Panc1 (cell line): ENCODE measurements at places on chromosomes 1 and 21.

GRCh38 chr1:42003433-42003832 lies 84.7 kb upstream of the HIVEP3 start:
- no peak for DNase-seq

- peak; percentile 0 for DNase-seq
These were observed 114.0 kb upstream of the RAB4A start for GRCh38 chr1:229156872-229157271.

- no peak for DNase-seq
These were observed 18.8 kb downstream of the PPP1R12B start for GRCh38 chr1:202367271-202367670.

- DNase-seq = no peak
These were observed 11.1 kb upstream of the MSTO1 start for GRCh38 chr1:155598842-155599331.

GRCh38 chr1:219883400-219884332 lies 44.7 kb downstream of the SLC30A10 start:
- DNase-seq = no peak

DNA sequence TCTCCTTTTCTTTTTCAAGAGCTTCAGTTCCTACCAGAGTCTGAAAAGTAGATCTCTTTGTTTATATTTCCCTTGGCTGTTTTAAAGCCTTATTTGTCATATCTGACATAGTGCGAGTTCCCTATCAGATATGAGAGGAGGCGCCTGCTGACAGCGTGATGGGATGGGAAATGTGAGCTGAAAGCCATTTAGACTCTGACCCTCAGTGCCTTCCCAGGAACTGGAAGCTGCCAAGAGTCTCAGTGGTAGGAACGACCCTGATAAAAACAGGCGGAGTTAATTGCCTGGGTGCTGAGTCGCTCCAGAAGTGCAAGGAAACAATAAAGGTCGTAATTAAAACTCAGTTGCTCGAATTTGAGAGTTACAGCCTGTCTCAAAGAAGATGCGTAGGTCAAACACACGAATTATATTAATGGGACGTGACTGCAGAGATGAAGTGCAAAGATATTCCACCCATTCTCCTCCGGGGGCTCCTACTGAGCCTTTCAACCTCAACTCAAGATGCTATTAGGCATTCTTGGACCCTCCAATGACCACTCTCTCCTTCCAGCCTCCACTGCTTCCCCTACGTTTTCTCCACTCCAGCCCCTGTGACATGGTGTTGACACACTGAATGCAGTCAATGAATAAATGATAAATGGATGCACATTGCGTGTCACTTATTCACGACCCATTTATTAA lies 84.6 kb downstream of the KAZN start:
- DNase-seq = no peak

- DNase-seq = no peak
These were observed 87.0 kb upstream of the C1orf21 start for GRCh38 chr1:184299796-184300195.

GRCh38 chr1:86687595-86687994 lies 16.8 kb upstream of the SH3GLB1 start:
- DNase-seq = no peak

DNA sequence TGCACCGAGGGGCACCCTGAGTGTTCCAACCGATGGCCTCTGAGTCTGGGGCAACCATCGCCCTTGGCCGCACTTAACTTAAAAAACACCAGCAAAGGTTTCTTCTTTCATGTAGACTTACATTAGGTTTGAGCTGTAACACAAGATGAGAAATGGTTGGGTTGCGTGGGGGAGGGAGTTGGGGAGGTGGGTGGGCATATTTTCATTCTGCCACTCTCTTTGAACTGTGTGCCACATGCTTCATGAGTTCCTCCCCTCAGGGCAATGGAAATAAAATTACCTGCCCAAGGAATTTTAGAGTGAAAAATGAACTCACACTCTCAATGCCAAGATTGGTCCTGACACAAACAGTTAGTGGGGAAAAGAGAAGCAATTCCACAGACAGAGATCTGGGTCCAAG lies 430.1 kb upstream of the USP24 start:
- no peak for DNase-seq

GRCh38 chr1:68506386-68506785 lies 9.5 kb upstream of the DEPDC1 start:
- DNase-seq = no peak

GRCh38 chr1:180581635-180582039 lies 22.9 kb downstream of the OVAAL start:
- no peak for DNase-seq

DNA sequence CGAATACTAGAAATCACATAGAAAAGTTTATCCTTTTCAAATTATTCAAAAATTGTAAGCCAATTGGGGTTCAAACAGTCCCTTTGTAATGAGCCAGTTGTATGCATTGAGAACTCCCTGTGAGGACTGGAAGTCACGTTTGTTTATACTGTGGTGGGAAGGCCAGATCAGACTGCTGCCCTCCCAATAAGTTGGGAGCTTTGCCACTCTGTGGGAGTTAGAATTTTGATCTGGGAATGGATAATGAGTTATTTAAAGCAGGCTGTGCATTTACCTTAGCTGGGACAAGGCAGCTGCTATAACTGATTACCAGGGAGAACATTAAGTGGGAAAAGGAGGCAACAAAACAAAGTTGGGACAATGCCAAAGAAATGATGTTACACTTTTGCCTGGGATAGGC lies 178.8 kb downstream of the SDCCAG8 start:
- DNase-seq = no peak

GRCh38 chr1:154970631-154971340 lies at the start of gene SHC1:
SHC1 (minus strand) TSS chr1:154970747; CDS start chr1:154970526, 221 bp downstream.
- DNase-seq = no peak

DNA sequence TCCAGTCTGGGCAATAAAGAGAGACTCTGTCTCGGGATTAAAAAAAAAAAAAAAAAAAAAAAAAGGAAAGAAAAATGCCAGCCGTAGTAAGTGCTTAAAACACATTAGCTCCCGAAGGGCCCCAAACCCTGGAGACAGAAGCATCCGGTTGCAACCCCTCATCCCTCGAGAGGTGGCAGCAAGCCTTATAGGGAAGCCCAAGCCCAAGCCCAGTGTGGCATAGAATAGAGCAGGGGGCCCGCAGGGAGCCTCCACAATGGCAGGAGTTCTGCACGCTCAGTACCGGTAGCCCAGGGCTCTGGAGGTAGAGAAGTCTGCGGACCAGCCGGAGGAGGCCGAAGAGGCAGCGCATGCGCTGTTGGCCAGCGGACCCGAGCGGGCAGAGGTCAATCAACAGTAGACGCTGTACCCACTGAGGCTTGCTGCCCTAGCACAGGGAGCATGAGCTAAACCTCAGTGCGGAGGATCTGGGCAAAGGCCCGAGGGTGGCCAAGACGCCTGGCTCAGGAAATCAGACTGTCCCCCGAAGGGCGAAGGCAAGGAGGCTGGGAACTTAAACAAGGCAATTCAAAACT lies 34.1 kb upstream of the C1orf198 start:
- no peak for DNase-seq
